ENCODE measurements at places on chromosomes 3 and 15.

- no peak for DNase-seq
Measured at GRCh38 chr3:117036259-117036799, 326.8 kb downstream of the TUSC7 start.

- no peak for DNase-seq
Measured at GRCh38 chr3:181363231-181363630, 348.5 kb upstream of the SOX2 start.

- no peak for DNase-seq
Measured at GRCh38 chr3:158768881-158769543, 32.8 kb upstream of the MFSD1 start.

DNA sequence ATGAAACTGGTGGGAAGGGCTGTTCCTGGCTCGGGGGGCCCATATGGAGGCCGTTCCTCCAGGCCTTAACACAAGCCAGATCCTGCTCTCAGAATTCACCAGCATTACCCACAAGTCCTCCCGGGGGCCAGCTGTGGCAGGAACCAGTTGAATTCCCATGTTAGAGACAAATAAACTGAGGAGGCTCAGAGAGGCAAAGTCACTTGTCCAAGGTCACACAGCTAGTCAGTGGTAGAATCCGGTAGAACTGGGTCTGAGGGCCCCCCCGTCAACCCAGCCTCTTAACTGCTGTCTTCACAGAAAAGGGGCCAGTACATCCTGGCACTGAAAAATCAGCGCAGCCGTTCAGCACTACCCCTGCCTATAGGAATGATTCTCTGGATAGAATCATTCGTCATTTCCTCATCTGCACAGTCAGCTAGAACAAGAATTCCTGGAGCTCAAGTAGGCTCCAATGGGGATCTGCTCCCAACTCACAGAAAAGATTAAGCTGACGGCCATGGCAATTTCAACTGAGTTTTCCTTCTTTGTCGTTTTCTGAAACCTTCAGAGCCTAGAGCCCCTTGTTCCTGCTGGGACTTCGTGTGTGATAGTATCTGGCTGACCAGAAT is 12.2 kb upstream of the TSEN2 start:
- DNase-seq: no peak

- no peak for DNase-seq
Measured at GRCh38 chr15:77436822-77437221, 16.1 kb downstream of the HMG20A start.
